Progenitor cell of endocrine pancreas (in vitro differentiated cells): ENCODE measurements at places on chromosomes 13 and 19.

DNA sequence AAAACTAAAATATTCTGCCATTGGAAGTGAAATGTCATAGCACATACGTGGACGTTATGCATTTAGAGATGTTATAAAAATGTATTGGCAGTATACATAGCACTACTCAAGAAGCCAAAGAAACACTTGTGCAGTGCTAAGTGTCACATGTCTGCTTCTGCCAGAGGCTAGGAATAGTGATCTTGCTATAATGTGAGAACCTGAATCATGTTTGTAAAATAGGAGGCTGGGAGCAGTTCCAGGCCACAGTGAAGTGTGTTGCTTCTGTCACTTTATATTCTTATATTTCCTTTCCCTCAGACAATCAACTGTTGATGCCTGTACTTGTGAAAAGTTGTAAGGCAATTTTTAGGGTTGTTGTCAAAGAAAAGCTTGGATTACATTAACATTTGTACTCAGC lies 3.4 kb downstream of the TRAPPC2B start:
- no peak for DNase-seq
- no peaks in the 10 kb centered on the region for H3K27me3 ChIP-seq
- H3K4me1 ChIP-seq = peaks cover 11% of the 10 kb centered on the region
- peaks cover 17% of the 10 kb centered on the region for H3K36me3 ChIP-seq

DNA sequence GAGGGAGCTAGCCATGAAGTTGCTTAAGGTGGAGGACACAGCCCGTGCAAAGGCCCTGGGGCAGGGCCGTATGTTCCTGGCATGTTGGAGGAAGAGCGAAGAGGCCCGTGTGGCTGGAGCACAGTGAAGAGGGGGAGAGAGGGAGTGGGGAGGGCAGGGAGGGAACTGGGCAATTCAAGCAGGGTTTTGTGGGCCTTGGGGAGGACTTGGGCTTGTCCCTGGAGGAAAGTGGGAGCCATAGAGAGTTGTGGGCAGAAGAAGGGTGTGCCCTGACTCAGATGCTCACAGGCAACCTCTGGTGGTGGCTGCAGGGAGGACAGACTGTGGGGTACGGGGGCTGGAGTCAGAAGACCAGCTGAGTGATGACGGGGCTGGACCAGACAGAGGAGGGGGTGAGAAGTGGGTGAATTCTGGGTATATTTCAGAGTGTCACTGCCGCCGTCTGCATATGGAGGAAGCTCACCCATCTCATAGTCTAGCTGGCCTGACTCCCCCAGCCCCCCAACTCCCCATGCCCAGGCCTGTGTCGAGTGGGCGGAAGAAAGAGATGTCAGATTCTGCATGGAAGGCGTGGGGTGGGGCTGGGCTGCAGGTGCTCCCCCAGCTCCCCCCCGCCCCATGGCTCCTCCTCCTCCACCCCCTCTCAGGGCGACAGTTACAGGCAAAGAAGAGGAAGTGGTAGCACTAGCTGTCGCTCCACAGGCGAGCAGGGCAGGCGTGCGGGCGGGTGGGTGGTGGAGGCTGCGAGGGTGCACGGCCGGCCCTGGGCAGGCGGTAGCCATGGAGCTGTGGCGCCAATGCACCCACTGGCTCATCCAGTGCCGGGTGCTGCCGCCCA lies at the start of gene VAV1:
Gene VAV1 (plus strand): TSS at position 681 of the 838 bp plus-strand sequence. CDS start 100 bp downstream, at position 781.
- no peak within 1 kb of the TSS for H3K4me3 ChIP-seq
- H3K36me3 ChIP-seq = no peaks in the 10 kb centered on the region
- H3K27me3 ChIP-seq = peaks cover 13% of the 10 kb centered on the region
- H3K27ac ChIP-seq = no peak within 1 kb of the TSS

DNA sequence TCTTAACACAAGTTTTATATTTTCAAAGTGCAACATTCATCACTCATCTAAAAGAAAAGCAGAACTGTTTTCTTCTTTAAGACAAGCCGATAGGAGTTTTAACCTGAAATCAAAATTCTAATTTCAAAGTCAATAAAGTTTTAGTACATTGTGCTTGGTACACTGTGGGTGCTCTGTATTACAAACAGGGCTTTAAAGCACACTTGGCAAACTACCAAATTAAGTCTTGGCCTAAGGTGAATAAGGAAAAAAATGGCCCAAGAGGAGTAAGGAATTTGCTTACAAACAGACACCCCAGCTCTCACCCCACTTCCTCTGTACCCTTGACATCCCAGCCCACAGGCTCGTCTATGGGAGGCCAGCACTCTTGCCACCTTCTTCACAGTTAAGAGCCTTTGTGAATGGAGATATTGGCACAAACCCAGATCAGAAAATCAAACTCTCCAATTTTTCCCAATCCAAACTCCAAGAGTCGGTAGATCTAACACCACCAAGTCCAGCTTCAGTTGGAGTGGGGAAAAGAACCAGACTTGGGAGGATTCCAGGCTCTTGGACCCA lies 66.0 kb downstream of the ABCC4 start:
- peak overlapping the region; percentile 16 for H3K27ac ChIP-seq
- no peaks in the 10 kb centered on the region for H3K36me3 ChIP-seq
- no peak overlapping the region for H3K4me3 ChIP-seq
- DNase-seq = no peak

GRCh38 chr13:74657765-74658164 lies 523.6 kb upstream of the KLF12 start:
- no peak overlapping the region for H3K4me3 ChIP-seq
- no peak for DNase-seq
- no peaks in the 10 kb centered on the region for H3K36me3 ChIP-seq
- H3K4me1 ChIP-seq = no peaks in the 10 kb centered on the region

DNA sequence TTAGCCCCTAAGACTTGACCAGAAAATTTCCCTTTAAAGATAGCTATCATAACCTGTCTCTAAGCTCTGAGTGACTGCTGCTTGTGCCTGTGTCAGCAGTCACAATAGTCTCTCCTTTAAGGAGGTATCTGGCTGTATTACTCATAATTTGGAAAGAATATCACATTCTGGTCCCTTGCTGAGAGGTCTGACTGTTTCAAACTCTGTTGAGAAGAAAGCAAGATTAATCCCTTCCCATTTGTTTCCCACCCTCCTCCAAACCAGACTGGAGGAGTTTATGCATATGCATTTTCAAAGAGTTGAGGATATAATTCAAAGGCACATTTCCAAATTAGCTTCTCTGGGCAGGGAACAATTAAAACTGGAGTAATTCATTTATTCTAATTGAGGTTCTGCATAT lies 2.3 kb downstream of the HTR2A start:
- no peak overlapping the region for H3K27ac ChIP-seq
- peak overlapping the region; percentile 61 for H3K4me3 ChIP-seq
